ENCODE measurements at places on chromosomes 16 and 17. TPM values are rescaled to one million over a fixed set of nuclear protein-coding genes. Genes with fewer than 3 reads are reported as not detected.

DNA sequence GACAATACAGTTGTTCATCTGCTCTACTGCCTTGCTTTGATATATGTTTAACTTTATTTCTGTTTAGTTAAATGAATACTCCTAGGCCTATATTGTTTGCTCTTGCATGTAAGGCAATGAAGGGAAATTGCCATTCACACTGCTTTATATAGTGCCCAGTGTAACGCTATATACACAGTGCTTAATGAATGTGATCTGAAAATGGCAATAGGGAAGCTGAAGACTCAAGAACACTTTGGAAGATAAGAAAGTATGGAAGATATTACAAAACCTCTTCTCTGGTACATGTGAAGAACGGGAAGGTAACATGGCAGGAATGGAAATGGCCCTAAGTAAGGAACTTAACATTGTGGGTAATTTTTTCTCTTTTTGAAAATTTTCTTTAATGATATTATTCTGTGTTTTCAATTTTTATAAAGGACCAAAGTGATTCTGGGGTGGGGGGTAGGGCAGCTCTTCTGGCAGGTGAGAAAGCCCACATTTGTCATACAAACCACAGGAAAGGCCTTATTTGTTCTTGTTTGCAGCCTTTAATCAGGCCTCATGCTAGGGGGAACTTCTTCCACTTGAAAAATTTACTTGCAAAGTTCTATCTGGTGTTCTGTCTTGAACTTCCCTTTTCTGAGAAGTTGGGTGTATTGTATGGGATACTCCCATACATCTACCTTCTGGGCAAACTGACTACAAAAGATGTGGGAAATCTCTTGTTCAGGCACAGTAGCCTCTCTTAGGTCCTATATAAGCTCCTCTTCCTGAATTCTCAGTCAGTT lies 100.8 kb upstream of the CORO6 start:
- no peak for DNase-seq

GRCh38 chr16:1870365-1871082 lies 1.4 kb downstream of the MEIOB start:
- DNase-seq, result peak; percentile 79

DNA sequence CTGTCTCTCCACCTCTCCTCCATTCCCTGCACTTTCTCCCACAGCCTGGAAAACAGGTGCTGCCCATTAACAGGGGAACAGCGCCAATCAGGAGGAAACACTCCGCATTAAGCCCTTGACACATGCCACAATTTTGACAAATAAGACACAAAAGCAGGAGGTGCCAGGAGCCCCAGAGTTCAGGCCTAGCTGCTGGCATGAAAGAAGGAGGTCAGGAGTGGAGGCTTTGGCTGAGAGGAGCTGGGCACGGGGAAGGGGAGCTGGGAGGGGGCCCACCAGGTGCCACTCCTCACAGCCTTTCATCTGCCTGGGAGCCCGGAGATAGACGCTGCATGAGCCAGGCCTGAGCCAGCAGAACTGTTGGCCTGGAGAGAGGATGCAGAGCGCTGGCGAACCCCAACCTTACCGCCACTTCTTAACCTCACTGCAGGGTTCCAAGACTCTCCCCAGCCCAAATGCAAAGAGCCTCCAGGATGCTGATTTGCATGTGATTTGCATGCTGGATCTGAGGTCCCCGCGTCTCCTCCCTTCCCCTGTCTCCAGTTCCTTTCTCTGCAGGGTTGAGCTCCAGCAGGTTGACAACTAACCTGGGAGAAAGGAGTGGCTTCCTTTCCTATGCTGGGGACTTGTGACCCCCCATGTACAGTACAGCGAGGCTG lies 139.8 kb upstream of the SDK2 start:
- DNase-seq, result no peak

DNA sequence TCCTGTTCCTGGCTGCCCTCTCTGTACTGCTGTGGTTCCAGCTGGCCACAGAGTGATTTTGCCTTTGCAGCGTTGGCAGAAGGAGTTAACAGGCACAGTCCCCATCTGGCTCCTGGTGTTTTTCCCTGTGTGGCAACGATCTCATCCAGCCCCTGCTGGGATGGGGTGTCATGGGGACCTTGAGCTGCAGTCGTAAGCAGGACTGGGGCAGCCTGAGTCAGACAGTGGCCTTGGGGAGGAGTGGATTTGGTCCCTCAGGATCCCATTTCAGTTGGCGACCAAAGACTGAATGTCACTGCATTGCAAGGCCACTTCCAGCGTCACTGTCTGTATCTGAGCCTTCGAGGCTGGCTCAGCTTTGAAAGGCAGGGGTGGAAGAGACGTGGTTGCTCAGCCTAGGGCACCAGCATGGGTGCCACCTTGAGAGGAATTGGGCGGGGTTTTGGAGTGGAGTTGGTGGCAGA lies 11.9 kb downstream of the TMEM94 start:
- no peak for DNase-seq

GRCh38 chr17:57696050-57696449 lies 49.0 kb downstream of the CCDC182 start:
- no peak for DNase-seq

SCNN1B gene
- not detected for total RNA-seq

ZFP3 gene
- total RNA-seq, result not detected

KREMEN2 gene
- 7.5 TPM for total RNA-seq

KRT39 gene
- total RNA-seq, result not detected
